ENCODE measurements at places on chromosomes 6 and 20.
A peak's percentile ranks its signal among the peaks of the same experiment; 100 is the strongest.

DNA sequence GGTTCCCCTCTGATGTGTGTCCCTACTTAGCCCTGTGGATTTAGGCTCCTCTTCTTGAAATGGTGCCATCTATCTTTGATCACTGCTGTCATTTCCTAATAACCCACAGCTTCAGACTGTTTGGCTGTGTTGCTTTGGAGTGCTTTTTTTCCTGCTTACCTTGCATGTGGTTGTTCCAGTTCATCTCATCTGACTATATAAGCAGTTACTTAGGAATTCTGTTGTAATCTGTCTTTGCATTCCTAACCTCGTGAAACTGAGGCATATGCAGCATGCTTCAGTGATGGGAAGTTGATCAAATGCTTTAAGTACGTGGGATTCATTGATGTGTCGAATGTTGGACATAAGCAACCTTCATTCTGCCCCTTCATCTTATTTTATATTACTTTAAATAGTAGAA lies 115.8 kb upstream of the FLRT3 start:
- no peak for DNase-seq

DNA sequence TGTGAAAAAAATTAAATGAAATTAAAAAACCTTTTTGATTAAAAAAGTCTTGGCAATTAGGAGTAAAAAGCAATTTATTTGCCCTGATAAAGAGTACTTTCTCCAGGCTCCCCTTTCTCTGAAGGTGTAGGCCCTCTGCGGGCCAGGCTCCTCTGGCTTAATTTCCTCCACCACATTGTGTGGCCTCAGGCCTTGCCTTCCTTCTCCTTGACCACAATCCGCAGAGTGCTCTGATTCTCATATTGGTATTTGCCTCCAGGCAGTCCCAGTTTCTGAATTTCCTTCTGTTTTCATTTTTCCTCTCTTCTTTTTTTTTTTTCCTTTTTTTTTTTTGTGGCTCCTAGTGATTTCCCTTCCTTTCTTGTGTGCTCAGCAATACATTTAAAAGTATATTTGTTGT lies 96.4 kb downstream of the AIG1 start:
- no peak for DNase-seq

DNA sequence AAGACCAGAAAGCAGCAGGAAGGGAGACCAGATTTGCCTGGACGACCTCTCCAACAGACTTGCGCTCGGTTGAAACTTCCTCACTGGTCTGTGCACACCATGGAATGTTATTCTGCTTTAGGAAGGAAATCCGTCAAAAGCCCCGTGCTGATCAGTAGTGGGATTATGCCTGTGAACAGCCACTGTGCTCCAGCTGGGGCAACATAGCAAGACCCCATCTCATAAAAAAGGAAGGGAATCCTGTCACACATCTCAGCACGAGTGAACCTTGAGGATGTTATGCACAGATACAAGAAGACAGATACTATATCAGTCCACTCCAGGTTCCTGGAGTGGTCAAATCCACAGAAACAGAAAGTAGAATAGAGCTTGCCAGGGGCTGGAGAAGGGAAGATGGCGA lies 86.9 kb upstream of the FOXC1 start:
- DNase-seq = no peak

DNA sequence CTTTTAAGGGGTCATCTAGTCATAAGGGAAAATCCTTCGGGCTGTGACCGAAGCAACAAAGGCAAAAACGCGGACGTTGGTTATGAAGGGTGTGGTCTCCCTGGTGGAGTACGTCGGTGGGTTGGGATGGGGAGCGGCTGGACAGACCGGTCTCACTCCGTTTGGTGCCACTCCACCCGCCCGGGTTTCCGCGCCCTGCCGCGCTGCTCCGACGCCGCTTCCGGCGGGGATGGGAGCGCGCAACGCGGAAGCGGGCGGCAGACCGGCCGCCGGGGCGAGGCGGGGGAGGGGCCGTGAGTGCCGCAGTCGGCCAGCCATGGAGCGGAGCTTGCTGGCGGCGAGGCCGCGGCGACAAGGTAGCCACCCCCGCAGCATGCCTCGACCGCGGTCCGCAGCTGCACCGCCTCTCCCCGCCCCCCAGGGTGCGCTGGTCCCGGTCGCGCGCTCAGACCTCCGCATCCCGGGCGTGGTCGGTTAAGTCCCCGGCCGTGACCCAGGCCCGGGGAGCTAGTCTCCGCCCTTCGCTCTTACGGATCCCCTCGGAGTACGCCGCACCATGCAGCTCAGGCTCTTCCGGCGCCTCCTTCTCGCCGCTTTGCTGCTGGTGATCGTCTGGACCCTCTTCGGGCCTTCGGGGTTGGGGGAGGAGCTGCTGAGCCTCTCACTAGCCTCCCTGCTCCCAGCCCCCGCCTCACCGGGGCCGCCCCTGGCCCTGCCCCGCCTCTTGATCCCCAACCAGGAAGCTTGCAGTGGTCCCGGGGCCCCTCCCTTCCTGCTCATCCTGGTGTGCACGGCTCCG lies at the start of gene B3GALT4:
TSS of gene B3GALT4 (plus strand) at position 260 of the 799 bp plus-strand sequence. CDS start at position 557, 297 bp downstream.
- peak; percentile 31 for DNase-seq

GRCh38 chr6:158283304-158283980 lies 28.8 kb upstream of the TULP4 start:
- DNase-seq = no peak

- DNase-seq = no peak
These were observed 334.0 kb downstream of the THBS2 start for GRCh38 chr6:168919470-168920179.

- DNase-seq = no peak
These were observed 2.4 kb downstream of the FLRT3 start for GRCh38 chr20:14335052-14335451.

DNA sequence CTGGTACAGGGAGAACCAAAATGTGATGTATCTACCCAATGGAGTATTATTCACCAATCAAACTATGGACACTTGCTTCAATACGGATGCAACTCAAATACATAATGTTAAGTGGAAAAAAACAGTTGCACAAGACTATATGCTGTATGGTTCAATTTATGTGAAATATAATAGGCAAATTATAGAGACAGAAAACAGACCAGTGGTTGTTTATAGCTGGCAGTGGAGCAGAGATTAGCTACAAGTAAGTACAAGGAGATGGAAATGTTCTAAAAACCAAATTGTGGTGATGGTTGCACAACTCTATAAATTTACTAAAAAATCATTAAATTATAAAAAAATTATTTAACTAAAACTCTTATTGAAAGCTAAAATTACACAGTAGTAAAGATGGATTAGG lies 113.2 kb downstream of the PRDM1 start:
- DNase-seq = no peak

- no peak for DNase-seq
These were observed 6.0 kb downstream of the TCF21 start for GRCh38 chr6:133894795-133895358.

GRCh38 chr6:149371154-149371553 lies 28.9 kb upstream of the SUMO4 start:
- no peak for DNase-seq
